ENCODE measurements at places on chromosomes 13 and 19. TPM values are rescaled to one million over a fixed set of nuclear protein-coding genes. Genes with fewer than 3 reads are reported as not detected.

The STAP2 gene
- polyA plus RNA-seq = 29.3 TPM

The GSX1 gene
- polyA plus RNA-seq = not detected

The APC2 gene
- polyA plus RNA-seq = 2.0 TPM

The UBE2L5 gene
- polyA plus RNA-seq = 0.66 TPM

The EID2 gene
- 17.7 TPM for polyA plus RNA-seq

The C19orf38 gene
- 2.4 TPM for polyA plus RNA-seq

The KIR3DL2 gene
- polyA plus RNA-seq = not detected

The GPR18 gene
- polyA plus RNA-seq = 0.40 TPM

The GPR180 gene
- 8.3 TPM for polyA plus RNA-seq

The ZNF93 gene
- polyA plus RNA-seq = 18.4 TPM

The SIGLEC5 gene
- not detected for polyA plus RNA-seq

The OR7D2 gene
- 0.08 TPM for polyA plus RNA-seq

The ZNF570 gene
- polyA plus RNA-seq = 9.2 TPM

The OR7E24 gene
- not detected for polyA plus RNA-seq

The ZNF578 gene
- 5.7 TPM for polyA plus RNA-seq

The PCSK4 gene
- 9.6 TPM for polyA plus RNA-seq

The ANGPTL8 gene
- 0.52 TPM for polyA plus RNA-seq

The ZNF772 gene
- 19.1 TPM for polyA plus RNA-seq

The CD37 gene
- polyA plus RNA-seq = 36.2 TPM

The PGLYRP2 gene
- not detected for polyA plus RNA-seq

The ZNF665 gene
- polyA plus RNA-seq = 6.3 TPM

The LRRC8E gene
- 2.3 TPM for polyA plus RNA-seq
